ENCODE measurements at places on chromosomes 2 and 18. TPM values are rescaled to one million over a fixed set of nuclear protein-coding genes. Genes with fewer than 3 reads are reported as not detected.
A peak's percentile ranks its signal among the peaks of the same experiment; 100 is the strongest.

DNA sequence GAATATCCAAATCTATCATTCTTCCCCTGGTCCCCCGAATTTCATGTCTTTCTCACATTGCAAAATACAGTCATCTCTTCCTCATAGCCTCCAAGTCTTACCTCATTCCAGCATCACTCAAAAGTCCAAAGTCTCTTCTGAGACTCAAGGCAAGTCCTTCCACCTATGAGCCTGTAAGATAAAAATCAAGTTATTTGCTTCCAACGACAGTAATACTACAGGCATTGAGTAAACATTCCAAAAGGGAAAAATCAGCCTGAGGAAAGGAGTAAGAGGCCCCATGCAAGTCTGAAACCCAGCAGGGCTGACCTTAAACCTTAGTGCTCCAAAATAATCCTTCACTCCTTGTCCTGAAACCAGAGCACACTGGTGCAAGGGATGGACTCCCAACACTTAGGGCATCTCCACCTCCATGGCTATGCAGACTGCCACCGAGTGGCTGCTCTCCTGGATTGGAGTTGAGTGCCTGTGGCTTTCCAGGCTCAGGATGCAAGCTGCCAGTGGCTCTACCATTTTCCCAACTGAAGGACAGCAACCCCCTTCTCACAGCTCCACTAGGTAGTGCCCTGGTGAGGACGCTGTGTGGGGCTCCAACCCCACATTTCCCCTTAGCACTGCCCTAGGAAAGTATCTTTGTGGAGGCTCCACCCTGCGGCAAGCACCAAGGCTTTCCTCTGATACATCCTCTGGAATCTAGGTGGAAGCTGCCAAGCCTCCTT lies 16.3 kb downstream of the DTNA start:
- DNase-seq: no peak

GRCh38 chr18:34659579-34660517 lies 50.2 kb upstream of the DTNA start:
- peak; percentile 91 for DNase-seq

GRCh38 chr2:212995920-212996319 lies 155.5 kb downstream of the IKZF2 start:
- DNase-seq: no peak

DNA sequence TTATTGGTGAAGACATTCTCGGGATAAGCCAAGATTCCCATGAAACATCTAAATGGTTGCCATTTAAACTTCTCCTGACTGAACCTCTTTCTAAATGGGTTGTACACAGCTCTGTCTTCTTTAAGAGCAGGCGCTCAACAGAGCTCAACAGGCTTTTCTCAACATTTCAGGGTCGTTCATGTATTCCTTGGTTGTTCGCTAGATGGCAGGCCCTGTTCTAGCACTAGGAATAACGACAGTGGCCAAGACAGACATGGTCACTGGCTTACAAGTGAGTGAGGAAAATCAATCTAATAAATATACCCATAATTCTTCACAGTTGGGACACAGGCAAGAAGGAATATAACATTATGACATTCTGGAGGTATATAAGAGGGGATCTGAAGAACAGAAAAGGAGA lies 154.5 kb downstream of the SMAD2 start:
- DNase-seq: no peak

DNA sequence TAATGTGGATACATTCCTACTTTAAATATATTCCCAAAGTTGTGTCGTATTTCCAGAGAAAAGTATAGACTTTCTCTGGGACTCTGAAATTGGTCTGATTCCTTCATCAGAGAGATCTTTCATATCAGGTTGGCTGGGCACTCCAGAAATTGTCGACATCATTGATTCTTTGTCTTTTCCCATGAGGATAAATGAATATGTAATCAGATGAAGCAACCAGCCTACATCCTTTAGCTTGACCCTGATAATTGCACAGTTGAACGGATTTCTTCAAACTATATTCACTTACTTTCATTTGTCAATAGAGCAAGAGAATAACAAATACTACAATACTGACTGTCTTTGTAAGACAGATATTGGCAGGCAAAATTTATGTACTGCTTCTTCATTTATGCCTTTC lies 680.2 kb upstream of the LRRTM4 start:
- DNase-seq: no peak

DNA sequence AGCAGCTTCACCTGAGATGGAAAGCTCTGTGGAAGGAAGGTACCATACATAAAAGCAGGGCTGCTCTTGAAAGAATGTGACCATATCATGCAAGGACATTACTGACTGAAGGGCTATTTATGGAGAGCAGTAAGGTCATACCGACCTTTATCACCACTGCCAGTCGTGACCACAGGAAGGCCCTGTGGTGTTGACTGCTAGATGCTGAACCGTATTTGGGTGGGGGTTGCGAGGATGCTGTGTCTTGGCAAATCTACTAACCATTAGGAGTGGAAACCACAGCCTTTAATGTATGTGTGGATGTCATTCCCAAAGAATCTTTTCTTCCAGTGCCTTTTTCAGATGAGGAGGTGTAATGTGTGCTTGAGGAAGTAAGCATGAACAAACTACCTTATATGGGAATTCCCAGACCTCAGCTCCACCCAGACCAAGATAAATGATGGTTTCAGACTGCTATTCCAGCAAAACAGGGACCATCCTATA lies 60.8 kb downstream of the LIMS1 start:
- DNase-seq: no peak

DNA sequence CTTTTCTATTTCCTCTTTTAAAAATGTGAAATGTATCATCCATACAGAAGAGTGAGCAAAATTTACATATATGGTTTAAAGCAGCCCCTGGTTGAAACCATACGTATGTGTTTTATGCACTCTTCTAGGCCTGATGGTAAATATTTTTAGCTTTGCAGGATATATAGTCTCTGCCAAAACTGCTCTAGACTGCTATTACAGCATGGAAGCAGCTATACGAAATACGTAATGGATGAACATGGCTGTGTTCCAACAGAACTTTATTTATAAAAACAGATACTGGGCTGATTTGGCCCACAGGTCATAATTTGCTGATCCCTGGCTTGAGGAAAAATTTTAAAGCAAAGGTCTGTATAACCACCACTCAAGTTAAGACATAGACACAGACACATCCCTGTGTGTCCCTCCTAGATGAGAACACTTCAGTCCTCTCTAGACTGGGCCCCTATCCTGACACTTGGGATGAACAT lies 42.5 kb upstream of the ATP8B1 start:
- no peak for DNase-seq

DNA sequence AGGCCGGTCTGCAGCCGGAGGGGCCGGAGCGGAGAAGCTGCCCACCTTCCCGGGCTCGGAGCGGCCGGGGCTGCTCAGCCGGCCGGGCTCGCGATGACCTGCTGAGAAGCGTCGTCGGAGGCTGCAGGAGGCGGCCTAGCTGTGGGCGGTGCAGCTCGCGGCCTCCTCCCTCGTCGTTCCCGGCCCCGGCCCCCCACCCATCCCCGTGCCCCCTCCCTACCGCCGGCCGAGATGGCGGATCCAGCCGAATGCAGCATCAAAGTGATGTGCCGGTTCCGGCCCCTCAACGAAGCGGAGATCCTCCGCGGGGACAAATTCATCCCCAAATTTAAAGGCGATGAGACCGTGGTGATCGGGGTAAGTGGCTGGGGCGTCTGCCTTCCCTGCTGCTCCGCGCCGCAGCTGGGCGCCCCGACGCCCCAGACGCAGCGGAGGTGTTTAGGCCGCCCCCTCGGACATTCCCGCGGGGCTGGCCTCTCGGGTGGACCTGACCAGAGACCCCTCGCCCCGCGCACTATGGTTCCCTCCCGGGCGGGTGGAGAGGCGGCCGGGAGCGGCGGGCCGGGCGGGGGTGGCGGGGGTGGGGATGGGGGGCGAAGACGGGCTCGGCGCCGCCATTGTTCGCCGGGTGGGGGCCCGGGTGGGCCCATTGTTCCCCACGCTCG lies 492 bp downstream of the KIF5C start:
- no peak for DNase-seq

DNA sequence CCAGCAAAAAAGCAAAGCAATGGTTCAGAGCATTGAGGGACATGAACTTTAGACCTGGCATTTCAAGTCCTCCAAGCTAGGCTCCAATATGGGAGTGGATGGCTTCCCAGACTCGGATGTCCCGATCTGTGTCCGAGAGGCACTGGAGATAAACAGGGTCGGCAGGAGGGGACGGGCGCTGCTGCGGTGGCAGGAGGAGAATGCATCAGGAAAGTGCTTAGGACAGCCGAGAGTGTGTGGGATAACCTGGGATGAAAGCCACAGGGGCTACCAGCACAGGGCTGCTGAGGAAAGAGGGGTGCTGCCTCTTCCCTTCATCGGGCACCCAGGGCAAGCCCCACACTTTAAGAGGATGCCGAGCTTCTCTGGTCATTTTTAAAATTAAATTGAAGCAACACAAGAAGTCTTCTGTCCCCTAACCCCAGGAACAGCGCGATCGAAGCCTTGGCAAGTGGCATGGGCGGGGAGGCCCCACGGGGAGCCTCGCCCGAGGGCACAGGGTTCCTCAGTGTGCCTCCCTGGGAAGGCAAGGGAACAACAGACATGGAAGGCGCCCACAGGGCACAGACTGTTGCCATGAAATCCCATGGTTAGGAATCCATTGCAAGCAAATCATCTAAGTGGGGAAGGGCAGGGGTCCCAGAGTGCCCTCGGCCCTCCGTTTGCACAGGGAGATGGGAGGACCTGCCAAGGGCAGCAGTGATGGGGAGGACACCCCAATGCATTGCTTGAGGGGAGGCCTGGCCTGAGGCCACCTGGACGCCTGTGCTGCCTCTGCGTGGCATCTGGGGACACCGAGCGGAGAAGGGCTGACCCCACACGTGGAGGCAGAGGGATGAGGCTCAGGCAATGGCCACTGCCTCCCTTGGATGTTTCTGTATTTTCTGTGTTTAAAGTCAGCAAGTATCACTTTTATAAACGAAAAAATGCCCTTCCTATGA lies 78.5 kb upstream of the GPC1 start:
- no peak for DNase-seq

DNA sequence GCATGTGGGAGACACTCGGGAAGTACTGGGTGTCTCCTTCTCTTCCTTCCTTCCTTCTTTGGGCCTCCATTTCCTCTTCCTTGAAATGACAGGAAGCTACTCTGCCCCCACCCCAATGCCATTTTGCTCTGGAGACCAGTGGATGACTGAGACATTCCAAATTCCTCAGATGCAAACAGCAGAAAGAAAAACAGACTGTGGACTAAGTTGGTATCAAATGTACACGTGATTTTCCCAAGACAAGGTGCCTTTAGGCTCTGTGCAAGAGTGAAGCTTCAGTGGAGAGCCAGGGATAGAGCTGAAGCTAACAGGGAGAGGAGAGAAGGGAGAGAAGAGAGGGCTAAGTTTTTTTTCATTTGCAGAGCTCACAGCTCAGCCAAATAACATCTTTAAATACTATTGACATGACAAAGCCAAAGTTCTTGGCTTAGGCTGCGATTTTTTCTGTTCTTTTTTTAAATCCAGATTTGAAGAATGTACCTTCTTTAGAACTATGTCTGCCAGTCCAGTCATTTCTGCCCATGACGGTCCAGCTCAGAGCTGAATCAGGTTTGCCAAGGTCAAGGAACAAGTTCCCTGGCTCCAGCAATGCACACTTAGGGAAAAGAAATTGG lies 84.5 kb upstream of the LCLAT1 start:
- DNase-seq: no peak

DNA sequence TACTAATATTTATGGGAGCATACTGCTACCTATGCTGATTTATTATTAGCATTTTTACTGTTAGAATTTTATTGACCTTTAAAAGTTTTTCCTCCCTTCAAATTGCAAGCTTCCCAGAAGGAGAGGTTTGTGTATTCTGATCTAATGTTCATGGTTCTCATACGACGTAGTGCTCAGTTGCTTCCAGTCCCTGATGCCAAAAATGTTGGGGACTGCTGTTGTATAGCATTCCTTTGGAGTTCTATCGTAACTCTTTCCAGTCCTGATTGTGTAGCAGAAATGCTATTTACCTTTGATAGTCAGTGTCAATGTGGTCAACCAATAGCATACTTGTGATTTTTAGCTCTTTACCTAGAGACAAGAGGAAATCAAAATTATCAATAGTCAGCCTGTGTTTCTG lies 69.5 kb upstream of the ZSWIM2 start:
- DNase-seq: no peak

DNA sequence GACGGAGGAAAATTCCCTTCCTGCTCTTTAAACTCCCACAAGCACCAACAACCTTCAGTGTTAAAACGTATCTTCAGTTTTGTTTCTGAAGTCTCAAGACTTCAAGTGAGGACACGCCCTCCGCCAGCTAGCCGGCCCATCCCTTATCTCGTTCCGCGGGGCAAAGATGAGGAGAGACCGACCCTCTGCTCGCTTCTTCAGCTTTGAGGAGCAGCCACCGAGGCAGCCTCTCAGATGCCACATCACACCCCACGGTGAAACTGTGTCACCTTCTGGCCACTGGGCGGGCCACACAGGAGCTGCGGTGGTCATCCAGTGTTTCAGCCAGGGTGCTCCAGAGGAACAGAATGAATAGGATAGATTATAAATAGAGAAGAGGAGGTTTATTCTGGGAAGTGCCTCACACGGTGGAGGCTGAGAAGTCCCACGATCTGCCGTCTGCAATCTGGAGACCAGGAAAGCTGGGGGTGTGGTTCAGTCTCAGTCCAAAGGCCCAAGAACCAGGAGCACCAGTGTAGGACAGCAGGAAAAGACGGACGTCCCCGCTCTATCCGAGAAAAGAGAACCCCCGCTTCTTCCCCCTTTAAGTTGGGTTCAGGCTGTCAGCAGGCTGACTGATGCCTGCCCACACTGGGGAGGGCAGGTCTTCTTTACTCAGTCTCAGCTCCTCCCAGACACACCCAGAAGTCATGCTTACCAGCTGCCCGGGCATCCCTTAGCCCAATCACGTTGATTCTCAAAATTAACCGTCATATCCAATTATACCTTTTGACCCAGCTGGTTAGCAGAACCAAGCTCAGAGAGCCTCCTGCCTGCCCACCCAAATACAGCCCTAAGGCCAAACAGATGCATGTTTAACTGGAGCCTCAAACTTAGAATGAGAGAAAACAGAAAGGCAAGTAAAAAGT lies 399.7 kb upstream of the ID2 start:
- DNase-seq: no peak

- DNase-seq: no peak
Observed at GRCh38 chr2:214130114-214130513, 280.7 kb upstream of the VWC2L start.

SF3B6 gene
- total RNA-seq: 69.3 TPM

TFPI gene
- total RNA-seq: 10.5 TPM

NLRC4 gene
- 0.43 TPM for total RNA-seq

INPP5D gene
- 11.2 TPM for total RNA-seq

CPO gene
- 0.43 TPM for total RNA-seq

All from testis (tissue), 5 donors.